Activated CD4-positive, CD25-positive, alpha-beta regulatory T cell (primary cell): ENCODE measurements at places on chromosomes 6 and 20.

DNA sequence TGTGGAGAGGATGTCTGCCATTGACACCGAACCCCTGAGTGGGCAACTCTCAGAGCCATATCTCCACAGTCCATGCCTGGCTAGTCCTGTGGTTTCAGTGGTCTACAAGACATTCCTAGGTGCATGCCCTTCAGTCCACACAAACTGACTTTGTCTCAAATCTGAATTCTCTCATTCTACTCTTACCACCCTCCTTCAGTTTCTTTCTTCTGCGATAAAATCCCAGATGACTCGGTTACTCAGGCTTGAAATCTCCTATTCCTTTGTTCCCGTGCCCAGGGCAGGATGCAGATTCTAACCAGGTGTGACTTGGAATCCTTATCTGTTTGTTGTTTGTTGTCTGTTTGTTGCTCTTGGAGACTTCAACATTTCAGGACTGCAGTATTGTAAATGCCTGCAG lies 9.3 kb downstream of the CDS2 start:
- DNase-seq, result no peak

DNA sequence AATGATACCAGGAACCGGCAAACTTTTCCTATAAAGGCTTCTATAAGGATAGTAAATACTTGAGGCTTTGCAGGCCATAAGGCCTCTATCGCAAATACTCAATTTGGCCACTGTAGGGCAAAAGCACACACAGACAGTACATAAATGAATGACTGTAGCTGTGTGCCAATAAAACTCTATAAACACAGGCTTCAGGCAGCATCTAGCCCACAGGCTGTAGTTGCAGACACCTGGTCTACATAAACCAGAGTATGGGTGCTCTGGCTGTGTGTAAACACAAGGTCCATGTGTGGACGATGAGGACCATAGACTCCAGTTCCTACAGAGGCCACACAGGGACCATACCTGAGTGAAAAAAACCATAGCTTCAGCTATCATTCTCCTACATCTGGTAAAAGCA lies 52.2 kb downstream of the ZMYND8 start:
- no peak for DNase-seq

- DNase-seq, result no peak
Measured at GRCh38 chr6:84877515-84878210, 113.3 kb upstream of the TBX18 start.

DNA sequence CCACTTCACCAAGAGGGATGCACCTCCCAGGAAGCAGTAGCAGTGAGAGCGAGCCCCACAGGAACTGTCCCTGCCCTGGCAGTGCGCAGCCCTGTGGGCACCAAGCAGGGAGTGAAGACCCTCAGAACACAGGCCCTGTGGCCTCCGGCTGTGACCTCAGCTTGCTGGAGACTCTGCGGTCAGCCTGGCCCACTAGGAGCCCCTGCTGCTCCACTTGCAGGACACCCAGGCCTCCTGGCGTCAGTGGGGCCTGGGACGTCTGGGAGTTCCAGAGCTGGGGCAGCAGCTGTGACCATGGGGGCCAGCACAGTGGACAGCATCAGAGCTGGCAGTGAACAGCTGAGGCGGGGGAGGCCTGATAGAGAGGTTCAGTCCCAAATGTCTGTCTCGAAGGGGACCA lies 28.3 kb downstream of the PXDC1 start:
- DNase-seq, result no peak

DNA sequence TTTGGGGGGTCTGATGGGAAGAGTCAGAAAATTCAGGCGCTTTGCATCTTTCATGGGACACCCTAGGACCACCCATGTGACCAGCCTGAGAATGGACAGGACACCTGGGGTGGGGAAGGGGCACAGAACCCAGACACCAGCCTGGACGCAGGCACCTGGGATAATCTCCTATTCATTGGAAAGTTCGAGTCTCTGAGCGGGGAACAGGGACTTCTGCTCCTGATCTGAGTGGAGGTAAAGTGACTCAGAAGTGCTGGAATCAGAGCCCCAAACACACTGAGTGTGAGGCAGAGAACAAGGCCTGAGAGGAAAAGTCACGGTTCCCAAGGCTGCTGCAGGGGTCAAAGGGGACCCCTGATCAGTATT lies 1.4 kb downstream of the HLA-B start:
- DNase-seq, result no peak

DNA sequence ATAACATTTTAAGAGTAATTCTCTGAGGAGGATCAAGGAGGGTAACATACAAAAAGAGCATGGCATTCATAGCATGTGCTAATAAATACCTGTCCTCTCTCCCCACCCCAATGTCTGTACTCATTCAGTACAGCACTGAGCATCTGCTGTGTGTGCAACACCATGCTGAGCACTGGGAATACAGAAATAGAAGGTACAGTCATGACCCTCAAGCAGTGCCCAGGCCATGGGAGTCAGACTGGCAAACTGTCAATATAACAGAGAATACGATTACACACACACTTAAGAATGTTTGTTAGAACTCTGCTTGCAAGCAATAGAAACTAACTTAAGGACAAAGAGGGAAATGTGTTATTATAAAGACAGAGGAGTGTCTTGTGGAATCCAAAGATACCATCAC lies 24.7 kb upstream of the ZFAND3 start:
- DNase-seq, result no peak

DNA sequence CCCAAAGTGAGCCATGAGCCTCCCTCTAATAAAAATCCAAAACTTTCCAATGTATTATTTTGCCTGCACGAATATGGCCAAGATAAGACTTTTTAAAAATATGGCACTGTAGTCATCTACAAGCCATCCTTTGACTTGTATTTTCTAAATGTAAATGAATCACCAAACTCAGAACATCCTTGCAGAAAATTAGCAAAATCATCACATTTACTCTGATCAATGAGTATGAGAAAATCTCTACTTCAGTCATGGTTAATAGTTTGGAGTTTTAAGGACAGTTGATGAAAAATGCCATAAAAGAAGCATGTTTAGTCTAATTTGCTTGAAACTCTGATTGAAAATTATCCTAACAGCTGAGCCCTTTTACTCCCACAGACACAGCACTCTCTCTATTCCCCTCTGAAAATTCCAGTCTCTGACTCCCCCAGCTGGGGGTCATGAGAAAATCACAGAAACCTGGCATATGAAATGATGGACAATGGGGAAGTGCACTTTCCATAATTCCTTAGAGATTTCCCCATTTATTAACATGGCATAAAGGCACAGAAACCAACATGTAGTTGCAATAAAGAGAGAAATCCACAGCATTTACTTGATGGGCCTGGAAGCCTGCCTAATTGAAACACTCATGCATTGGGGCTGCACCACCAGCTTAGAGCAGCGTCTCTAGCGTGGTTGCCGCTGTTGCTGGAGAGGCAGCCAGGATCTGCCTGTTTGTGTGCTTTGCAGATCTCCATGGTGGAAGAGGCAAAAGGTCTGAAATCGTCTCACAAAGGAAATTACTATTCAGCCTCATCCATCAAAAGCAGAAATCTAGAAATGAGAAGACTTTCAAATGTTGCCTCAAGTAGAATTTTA lies 214.0 kb downstream of the WDR27 start:
- DNase-seq, result no peak

DNA sequence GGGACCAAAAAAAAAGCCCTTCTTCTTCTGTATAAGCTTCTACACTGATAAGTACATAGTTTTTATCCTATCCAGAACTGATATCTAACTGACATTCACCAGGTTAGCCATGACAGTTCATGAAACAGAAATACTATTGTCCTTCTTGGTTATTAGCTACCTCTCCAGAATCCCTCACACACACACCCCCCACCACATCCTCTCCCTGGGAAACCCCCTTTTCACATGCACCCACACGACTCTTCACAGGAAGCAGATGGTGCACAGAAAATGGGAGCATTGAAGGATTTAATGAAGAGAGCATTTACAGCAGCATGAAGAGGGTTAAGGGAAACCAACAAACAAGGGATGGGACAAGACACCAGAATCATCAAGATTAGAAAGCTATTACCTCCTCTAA lies 88.9 kb downstream of the FHL5 start:
- no peak for DNase-seq

- DNase-seq, result no peak
Measured at GRCh38 chr6:61887423-61887822, 398.6 kb downstream of the KHDRBS2 start.

DNA sequence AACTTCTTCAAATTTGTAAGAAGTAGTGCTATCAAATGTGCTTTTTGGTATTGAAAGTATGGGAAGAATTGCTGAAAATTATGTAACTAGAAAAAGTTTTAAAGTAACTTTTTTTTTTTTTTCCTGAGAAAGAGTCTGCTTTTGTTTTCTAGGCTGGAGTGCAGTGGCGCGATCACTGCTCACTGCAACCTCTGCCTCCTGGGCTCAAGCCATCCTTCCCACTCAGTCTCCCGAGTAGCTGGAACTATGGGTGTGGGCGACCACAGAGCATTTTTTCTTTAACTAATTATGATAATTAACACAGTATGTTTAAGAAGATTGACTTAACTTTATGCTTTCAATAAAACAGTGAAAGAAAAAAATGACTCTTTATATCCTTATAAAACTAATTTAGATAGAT lies 38.4 kb downstream of the BMP5 start:
- DNase-seq, result no peak

DNA sequence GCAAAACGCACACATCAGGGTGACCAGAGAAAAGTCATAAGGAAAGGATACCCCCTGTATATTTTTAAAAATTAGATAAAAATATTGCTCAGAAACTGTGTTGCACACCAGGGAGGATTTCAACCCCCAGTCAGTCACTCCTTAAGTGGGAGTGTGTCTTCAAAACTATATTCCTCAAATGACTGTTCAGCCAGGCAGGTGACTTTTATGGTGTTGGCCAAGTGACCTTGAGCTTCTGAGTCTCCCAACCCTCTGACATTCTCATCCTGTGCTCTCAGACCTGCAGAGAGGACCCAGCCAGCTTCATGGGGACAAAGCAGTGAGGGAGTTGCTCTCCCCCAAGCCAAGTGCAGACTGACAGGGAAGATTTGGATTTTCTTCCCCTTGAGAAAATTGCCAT lies 311.9 kb upstream of the JARID2 start:
- DNase-seq, result no peak

GRCh38 chr6:139126255-139126654 lies 8.6 kb upstream of the HECA start:
- DNase-seq, result no peak

DNA sequence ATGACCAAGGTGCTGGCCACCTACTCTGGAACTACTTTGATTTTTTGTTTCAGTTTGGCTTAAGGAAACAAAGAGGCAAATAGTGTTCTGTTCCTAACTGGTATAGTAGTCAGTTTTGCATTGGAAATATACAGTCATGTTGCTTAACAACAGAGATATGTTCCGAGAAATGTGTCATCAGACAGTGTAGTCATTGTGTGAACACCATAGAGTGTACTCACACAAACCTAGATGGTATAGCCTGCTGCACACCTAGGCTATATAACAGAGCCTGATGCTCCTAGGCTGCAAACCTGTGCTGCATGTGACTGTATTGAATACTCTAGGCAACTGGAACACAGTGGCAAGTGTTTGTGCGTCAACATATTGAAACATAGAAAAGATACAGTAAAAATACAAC lies 80.4 kb downstream of the ARID1B start:
- DNase-seq, result no peak

- no peak for DNase-seq
Measured at GRCh38 chr6:162118706-162119105, 608.9 kb downstream of the PRKN start.

- DNase-seq, result no peak
Measured at GRCh38 chr6:18166312-18167036, 11.3 kb downstream of the KDM1B start.

- no peak for DNase-seq
Measured at GRCh38 chr20:21670126-21670525, 35.3 kb upstream of the PAX1 start.

GRCh38 chr6:56849896-56850295 lies 105.0 kb upstream of the BEND6 start:
- DNase-seq, result no peak

- DNase-seq, result no peak
Measured at GRCh38 chr20:25310921-25311728, 63.2 kb downstream of the PYGB start.

DNA sequence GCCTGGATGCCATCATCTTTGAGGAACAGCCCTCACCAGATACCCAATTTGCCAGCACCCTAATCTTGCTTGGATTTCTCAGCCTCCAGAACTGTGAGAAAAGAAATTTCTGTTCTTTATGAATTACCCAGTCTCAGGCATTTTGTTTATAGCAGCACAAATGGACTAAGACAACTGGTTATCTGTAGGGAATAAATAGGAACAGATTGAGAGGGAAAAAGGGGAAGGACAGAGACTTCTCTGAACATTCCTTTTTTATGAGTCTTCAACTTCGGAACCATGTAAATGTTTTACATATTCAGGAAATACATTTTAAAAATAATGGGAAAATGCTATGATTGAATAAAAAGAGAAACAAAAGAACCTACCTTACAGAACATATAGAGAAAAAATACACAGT lies 20.9 kb downstream of the KCTD20 start:
- DNase-seq, result no peak

DNA sequence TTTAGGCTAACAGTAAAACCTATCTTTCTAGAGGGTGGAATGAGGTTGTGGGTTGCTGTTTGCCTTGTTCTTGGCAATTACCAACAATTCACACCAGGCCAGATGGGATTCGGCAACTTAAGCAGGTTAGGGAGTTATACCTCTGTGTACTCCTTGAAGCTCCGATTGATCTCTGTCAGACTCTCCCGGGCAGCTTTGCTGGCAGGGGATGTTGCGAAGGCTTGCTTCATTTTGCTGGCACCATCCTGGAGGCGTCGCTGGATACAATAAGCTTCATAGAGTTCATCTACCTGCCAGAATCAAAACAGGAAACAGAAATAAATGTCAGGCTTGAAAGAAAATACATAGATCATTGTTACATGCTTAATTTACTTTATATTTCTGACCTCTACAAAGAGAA lies 66.4 kb upstream of the ARMH2 start:
- DNase-seq, result no peak

GRCh38 chr6:83198486-83199172 lies 5.5 kb downstream of the RWDD2A start:
- no peak for DNase-seq

DNA sequence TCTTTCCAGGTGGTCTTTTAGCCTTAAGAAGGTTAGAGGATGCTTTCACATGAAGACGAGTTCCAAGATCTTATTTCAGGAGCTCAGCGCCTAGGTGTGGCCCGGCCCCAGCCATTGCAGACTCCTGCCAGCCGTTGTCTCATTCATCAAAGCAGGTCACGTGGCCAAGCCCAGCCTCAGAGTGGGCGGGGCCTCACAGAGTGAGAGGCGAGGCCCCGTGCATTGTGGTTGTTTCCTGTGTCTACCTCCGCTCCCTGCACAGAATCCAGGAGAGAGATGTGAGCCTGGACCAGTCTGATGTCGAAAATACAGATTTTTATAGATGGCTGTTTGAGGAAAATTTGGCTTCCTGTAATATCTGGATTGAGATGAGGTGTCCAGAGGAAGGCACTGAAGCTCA lies 49.2 kb upstream of the CST5 start:
- no peak for DNase-seq

GRCh38 chr6:47571488-47571887 lies 93.9 kb downstream of the CD2AP start:
- DNase-seq, result no peak
